Left renal cortex interstitium (tissue), 4 donors: ENCODE measurements at places on chromosomes 4 and X. TPM values are rescaled to one million over a fixed set of nuclear protein-coding genes. Genes with fewer than 3 reads are reported as not detected.
A peak's percentile ranks its signal among the peaks of the same experiment; 100 is the strongest.

The RNF128 gene
- polyA plus RNA-seq, result 11.6 TPM

DNA sequence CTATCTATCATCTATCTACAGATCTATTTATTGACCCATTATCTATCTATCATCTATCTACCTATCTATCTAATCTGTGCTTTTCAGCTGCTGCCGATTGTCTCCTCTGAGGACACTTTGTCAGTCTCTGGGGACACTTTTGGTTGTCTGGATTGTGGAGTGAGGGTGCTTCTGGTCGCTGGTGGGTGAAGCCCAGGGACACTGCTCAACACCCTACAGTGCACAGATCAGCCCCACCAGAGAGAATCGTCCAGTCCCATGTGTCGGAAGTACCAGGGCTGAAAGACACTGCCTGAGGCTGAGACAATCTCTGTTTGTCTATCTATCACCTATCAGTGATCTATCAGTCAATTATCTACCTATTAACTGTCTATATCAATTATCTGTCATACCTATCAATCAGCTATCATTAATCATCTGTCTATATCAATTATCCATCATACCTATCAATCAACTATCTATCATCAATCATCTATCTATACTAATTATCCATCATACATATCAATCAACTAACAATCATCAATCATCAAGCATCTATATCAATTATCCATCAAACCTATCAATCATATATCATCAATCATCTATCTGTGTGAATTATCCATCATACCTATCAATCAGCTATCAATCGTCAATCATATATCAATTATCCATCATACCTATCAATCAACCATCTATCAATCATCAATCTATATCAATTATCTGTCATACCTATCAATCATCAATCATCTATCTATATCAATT, 70.0 kb upstream of the PPP2R3B start:
- DNase-seq, result no peak

DNA sequence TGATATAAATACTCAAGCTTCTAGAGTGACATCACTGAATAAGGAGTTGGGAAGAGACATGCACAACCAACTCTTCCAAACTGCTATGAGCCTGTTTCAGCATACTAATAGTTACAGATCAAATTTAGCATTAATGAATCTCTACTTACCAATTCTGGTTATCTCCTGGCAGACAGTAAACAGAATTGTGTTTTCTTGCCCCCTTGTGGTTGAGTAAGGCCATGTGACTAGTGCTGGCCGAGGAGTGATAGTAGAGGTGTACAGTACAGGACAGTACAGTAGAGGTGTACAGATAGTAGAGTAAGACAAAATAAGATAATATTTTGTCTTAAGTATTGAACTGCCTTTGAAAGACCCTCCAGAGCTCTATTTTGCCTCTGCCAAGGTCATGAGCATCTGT, 681.4 kb downstream of the GABRG1 start:
- no peak for DNase-seq

GRCh38 chr4:104592183-104592582, 97.5 kb upstream of the CXXC4 start:
- no peak for DNase-seq

The PLP1 gene
- 11.8 TPM for polyA plus RNA-seq

DNA sequence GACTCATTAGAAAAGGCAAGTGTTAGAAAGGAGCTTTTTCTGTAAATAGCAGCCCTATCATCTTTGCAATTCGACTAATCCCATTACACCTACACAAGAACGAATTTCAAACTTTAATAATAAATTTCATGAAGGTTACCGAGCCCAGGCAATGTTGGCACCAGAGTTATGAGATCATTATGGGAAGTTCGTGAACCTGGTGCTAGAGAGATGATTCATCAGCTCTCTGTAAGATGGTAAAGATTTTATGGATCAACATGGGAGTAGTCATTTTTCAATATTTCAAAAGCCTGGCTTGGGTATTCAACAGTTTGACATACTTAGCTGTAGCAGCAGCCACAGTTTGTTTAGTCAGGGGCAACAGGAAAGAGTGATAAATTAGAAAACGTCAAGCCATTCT, 35.8 kb downstream of the AMELX start:
- DNase-seq, result no peak

DNA sequence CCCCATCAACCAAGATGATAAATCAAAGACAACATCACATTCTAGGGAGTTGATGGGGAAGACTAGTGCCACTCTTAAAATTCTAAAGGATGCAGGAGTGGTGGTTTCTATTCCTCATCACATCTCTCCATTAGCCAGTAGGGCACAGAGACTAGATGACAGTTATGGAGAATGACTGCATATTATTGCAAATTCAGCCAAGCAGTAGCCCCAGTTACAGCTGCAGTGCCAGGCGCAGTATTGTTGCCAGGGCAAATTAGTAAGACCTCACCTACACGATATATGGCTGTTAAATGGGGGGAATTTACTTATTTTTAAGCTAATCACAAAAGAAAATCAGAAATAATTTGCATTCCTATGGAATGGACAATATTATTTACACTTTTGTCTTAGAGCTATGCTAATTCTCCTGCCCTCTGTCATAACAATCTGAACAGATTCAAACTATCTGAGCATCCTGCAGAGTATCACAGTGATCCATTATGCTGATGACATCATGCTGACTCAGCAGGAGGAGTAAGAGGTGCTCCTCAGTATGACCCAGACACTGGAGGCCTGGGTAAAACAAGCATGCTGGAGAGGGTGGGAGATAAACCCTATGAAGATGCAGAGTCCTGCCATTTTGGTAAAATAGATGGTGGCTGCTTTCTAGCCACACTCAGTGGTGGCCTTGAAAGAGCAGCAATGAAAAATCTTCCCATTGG, 24.7 kb downstream of the ETNPPL start:
- no peak for DNase-seq

- no peak for DNase-seq
Measured at GRCh38 chr4:86970447-86971354, 35.9 kb downstream of the AFF1 start.

GRCh38 chr4:48812866-48813265, 18.0 kb upstream of the OCIAD1 start:
- DNase-seq, result no peak

GRCh38 chr4:173572493-173573129, 42.6 kb upstream of the HAND2 start:
- no peak for DNase-seq

The GPRIN3 gene
- polyA plus RNA-seq, result 6.1 TPM

GRCh38 chrX:8913655-8914409, 112.6 kb upstream of the FAM9A start:
- DNase-seq, result no peak

The MBTPS2 gene
- polyA plus RNA-seq, result 27.2 TPM

The TBL1X gene
- polyA plus RNA-seq, result 27.6 TPM

The ETDB gene
- not detected for polyA plus RNA-seq

The MAGEB17 gene
- polyA plus RNA-seq, result 0.25 TPM

- DNase-seq, result no peak
Measured at GRCh38 chrX:48919360-48919841, 577 bp upstream of the PIM2 start.

DNA sequence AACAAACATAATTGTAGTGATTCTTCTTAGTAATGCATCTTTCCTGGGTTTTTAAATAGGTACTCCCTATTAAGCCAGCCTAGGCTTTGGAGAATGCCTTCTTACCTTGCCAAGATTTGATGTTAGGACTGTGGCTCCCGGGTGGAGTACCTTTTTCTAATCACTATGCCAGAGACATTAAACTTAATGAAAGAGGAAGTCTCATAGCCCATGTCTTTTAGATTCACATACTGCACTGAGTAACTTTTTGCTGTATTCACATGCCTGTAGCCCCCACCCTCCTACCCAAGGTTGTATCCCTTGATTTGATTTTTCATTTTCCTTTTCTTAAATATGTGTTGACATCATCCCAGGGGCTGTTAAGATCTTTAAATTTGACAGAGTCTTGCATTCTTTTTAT, 104.2 kb upstream of the TLR2 start:
- no peak for DNase-seq

DNA sequence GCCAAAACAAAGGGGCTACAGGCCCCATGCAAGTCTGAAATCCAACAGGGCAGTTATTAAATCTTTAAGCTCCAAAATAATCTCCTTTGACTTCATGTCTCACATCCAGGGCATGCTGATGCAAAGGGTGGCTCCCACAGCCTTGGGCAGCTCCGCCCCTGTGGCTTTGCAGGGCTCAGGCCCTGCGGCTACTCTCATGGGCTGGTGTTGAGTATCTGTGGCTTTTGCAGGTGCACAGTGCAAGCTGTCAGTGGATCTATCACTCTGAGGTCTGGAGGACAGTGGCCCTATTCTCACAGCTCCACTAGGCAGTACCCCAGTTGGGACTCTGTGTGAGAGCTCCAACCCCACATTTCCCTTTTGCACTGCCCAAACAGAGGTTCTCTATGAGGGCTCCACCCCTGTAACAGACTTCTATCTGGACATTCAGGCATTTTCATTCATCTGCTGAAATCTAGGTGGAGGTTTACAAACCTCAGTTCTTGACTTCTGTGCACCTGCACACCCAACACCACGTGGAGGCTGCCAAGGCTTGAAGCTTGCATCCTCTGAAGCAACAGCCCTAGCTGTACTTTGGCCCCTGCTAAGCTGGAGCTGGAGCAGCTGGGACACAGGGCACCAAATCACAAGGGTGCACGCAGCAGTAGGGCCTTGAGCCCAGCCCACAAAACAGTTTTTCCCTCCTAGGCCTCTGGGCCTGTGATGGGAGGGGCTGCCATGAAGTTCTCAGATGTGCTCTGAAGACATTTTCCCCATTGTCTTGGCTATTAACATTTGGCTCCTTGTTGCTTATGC, 154.8 kb upstream of the PDE5A start:
- DNase-seq, result no peak

DNA sequence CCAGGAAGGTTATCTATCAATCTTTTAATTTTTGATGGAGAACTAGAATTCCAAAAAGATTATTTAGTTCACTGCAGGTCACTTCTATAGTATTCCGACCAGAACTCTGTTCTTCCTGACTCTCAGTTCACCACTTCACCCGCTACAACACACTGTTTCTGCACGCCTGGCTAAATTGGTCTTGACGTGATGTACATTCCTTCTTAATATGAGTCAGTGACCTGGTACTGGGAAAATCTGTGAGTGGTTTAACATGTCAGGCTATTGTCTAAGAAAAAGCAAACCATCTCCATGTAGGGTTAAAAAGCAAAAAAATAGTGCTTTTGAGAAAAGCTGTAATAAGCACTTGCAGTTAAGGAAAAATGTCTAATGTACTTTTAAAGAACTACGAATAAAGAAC, 120.4 kb downstream of the NDST3 start:
- no peak for DNase-seq

The ABCD1 gene
- 7.8 TPM for polyA plus RNA-seq

- DNase-seq, result peak; percentile 29
Measured at GRCh38 chrX:91137883-91138282, 296.8 kb upstream of the PABPC5 start.

DNA sequence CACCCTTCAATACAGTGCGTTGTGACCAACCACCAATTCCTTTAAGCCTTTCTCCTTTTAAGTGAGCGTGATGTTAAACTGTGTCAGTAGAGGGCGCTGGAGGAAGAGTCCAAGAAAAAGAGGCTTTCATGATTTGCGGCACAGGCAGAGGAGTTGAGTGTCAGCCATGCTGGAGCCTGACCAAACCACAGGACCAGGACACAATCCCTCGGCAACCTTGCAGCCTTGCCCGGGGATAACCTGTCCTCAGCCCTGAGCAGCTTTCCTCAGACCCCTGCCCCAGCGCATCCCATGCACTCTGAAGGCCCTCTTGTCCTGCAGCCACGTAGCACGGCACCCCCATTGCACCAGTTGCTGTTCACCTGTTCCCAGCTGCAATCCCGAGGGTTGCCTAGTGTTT, 53.5 kb upstream of the SMIM31 start:
- DNase-seq, result no peak

DNA sequence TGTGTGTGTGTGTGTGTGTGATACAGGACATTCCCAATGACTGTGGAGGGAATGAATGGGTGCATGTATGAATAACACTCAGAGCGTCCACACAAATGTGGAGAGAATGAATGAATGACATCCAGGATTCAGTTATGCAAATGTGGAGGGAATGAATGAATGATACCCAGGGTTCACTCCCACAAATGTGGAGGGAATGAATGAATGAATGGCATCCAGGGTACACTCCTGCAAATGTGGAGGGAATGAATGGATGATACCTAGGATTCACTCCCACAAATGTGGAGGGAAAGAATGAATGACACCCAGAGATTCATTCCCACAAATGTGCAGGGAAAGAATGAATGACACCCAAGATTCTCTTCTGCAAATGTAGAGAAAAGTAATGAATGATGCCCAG, 36.0 kb upstream of the ASMTL start:
- no peak for DNase-seq

GRCh38 chr4:1130316-1131186, 17.2 kb upstream of the RNF212 start:
- peak; percentile 56 for DNase-seq

DNA sequence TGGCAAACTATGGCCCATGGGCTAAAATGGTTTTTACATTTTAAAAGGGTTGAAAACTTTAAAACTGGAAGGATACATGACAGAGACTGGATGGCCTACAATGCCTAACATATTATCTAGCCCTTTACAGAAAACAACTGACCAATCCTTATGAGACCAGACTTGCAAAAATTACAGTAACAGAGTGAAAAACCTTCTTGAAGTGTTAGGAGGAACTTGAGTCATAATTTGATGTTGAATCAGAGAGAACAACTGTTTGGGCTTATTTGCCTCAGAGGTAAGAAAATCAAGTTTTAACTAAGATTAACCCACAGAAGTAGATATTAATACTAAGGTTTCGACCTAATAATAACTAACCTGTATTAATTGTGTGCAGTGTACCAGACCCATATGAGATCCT, 12.4 kb upstream of the NAP1L5 start:
- no peak for DNase-seq

GRCh38 chr4:29423836-29424721, 1296.1 kb upstream of the PCDH7 start:
- no peak for DNase-seq

DNA sequence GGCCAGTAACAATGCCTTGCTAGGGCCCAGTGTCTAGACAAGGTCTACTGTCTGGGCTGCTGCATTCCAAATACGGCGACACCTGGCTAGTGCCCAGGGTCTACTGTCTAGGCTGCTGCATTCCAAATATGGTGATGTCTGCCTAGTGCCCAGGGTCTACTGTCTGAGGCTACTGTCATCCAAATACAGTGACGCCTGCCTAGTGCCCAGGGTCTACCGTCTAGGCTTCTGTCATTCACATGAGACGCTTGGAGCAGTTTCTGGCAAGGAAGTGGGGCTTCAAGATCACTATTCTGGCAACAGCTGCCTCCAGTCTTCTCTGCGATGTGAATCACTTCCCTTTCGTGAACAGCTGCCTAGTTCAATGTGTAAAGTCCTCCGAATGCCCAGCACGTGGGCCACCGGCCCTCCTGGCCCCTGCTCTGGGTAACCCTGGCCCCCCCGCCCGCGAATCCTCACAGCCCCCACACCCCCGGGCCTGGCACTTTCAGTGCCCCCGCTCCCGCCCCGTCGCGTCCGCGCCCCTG, 12.7 kb downstream of the ACOX3 start:
- no peak for DNase-seq

DNA sequence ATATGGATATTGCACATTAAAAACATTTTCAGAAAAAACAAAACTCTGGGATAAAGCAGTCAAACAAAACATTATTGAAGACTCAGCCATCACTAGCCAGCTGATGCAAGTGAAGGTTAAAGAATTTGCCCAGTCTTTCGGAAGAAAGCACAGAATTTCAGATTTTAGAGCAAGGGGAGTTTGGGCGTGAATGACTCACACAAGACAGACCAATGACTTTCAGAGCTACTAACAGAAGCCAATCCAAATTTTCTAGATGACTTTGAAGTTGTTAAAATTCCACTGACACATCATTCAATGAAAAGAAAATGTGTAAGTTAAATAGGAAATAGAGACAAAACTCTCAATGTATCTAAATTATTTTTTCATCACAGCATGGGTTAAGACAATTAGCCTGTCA, 4.0 kb downstream of the MRFAP1L1 start:
- no peak for DNase-seq
